Hematopoietic multipotent progenitor cell treated with erythropoietin and hydrocortisone succinate and interleukin-3 and kit ligand, for 8 days (in vitro differentiated cells): ENCODE measurements at places on chromosomes 6 and 20.
A peak's percentile ranks its signal among the peaks of the same experiment; 100 is the strongest.

- DNase-seq: no peak
Observed at GRCh38 chr20:33621717-33622400, 40.3 kb upstream of the C20orf144 start.

DNA sequence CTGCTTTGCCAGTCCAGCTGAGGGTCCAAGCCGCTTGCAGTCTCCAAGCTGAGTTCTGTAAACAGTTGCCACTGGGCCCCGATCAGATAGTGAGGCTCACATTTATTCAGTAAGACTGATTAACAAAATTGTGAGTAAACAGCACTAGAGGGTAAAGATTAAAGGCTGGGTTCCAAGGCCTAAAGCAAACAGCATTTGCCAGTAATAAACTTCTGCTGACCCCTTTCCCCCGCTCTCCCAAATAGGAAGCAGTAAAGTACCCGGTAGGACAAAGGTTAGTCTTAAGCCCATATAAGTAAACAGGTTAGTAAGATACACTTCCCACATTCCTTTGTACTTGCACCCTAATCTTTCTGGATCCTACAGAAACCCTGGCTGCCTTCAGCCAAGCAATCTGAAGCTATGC, 181.8 kb downstream of the MEI4 start:
- DNase-seq: no peak

- no peak for DNase-seq
Observed at GRCh38 chr20:8470156-8470555, 338.1 kb downstream of the PLCB1 start.

DNA sequence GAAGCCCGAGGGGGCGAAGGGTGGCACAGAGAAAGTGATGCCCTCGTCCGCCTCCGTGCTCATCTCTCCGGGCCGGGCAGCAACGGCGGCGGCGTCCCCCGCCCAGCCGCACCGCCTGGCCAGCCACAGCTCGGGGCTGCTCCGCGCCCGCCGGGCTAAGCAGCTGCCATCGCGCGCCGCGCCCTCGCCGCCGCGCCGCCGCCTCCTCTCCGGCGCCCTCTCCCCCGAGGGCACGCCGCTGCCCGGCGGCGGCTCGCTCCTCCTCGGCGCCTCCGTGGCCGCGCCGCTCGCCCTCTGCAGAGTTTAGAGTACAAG, 225 bp downstream of the MAP3K5 start:
- no peak for DNase-seq

DNA sequence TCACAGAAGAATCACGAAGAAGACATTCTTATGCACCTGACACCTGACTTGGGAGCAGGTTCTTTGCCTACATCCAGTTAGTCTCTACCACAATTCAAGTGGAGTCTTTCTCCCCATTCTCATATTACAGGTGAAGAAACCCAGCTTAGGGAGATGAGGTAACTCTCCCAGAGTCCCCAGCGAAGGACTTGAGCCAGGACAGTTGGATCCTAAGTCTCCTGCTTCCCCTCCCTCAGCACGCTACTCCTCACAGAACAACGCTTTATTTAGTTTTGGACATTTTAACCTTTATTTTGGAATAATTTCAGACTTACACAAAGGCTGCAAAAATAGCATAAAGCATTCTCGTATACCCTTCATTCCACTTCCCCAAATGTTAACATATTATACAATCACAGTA, 824 bp upstream of the CSTL1 start:
- no peak for DNase-seq

DNA sequence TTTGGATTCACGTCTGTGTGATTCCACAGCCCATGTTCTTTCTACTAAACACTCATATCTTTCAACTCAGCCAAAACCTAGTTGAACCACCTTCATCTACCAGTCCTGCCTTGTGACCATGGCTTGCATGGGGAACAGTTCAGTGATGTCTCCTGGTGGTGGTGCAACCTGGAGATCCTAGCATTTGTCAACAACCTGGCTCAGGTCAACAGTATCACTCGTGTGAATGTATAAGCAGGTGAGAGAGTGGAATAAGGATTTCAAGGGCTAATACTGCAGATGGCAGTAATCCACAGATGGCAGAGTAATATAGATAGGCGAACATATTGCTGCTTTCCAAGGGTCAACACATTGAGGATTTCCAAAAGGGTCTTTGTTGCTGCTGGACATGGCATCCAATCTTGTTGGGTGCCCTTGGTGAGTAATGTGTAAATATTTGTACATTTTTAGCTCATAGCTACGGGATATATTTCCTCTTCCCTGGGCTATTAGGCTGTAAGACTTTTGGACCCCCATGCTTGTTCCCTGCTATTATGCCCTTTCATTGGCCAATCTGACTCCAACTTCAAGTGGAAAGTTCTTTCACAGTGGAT, 13.4 kb downstream of the PBOV1 start:
- no peak for DNase-seq

GRCh38 chr6:148947621-148948444, 201.0 kb downstream of the UST start:
- peak; percentile 68 for DNase-seq

GRCh38 chr6:18154507-18155149, at the start of gene TPMT:
TSS of gene TPMT (minus strand) at chr6:18155077. CDS start at chr6:18149127, 5,950 bp downstream.
- peak; percentile 33 for DNase-seq

DNA sequence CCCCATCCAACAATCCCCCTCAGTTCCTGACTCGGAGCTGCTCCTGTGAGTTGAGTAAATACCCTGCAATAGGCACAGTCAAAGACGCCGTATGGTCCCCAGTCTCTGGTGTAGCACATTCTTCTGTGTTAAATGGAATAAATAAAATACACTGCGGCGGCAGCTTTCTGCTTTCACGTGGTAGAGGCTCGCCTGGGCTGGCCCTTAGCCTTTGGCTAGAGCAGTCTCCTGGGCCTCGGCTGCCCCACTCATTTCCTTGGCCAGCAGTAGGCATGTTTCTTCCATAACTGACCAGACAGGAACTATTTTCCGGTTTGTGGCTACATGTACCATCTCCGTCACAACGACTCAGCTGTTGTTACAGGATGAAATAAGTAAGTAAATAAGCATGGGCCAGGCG, 20.7 kb downstream of the SERPINB6 start:
- DNase-seq: no peak

DNA sequence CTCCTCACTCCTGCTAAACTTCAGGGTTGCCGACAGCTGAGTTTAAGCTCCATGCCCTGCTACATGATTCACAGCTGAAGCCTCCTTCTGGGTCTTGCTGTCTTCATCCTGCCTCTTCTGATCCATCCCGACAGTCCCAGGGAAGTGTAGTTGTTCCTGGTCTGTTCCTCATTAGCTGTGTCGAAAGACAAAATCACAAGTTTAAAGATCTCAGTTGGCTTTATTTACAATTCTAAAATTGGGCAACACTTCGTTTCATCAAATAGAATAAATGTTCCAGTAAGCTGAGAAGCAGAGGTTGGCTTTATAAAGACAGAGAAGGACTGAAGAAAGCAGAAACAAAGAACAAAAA, 4.1 kb upstream of the SLC2A10 start:
- no peak for DNase-seq

DNA sequence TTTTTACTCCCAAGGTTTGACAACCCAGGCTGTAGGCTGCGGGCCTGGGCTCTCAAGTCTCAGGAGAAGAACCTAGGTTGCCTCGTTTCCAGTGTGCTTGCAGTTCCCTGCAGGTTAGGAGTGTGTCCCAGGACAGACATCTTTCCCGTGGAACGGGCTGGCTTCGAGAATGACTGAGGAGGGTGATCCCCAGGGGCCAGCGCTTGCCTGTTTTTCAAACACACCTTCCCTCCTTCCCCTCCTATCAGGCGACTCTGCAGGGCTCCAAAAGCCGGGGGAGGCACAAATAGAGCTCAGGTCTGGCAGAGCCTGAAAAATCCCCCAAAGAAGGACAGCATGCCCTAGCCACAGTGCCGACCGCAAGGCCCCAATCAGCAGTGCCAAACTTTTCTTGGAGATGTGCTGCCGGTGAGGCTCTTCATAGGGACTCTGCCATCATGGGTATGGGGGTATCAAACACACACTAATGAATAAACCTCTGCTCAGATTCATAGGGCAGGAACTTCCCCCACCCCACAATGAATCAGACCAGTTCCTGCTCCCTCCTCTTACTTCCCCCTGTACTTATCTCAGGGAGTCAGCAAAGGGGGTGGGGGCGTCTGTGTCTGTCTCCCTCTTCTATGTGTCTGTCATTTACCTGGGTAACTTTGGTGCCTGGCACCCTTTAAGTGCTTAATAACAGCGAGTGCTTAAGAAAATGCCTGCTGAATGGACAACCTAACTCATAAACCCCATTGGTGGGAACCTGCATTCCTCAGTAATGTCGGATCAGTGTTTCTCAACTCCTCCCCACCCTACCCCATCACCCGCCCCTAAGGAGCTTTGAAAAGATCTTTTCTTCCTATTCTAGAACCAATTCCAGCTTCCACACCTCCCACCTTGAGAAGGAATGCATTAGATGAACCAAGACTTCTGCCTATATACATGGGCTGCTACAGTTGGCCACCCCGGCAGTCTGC, 1.6 kb downstream of the KCNG1 start:
- no peak for DNase-seq

- no peak for DNase-seq
Observed at GRCh38 chr6:51153109-51153508, 334.4 kb downstream of the TFAP2B start.

DNA sequence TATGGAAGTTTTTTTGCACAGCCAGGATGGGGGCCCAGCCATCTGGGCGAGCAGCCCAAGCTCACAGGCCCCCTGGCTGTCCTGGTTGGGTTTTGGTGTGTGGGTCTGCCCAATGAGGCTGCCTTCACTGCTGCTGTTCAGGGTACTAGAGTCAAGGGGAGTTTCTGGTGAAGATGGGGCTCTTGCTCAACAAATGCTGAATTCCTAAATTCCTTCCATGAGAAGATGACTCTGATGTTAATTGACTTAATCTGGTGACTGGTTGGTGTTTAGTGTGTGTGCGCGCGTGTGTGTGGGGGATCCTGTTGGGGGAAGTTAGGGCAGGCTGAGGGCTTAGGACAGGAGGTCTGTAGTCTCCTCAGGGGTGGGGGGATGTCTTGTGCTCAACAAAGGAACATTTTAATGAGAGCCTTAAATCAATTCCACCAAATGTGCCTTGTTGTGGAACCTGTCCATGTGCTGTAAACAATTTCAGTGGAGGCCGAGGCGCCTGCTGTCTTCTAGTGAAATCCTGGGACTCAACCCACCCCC, 1.9 kb downstream of the PTK7 start:
- DNase-seq: no peak

- DNase-seq: peak; percentile 66
Observed at GRCh38 chr6:63923139-63923739, 287.6 kb downstream of the PHF3 start.

DNA sequence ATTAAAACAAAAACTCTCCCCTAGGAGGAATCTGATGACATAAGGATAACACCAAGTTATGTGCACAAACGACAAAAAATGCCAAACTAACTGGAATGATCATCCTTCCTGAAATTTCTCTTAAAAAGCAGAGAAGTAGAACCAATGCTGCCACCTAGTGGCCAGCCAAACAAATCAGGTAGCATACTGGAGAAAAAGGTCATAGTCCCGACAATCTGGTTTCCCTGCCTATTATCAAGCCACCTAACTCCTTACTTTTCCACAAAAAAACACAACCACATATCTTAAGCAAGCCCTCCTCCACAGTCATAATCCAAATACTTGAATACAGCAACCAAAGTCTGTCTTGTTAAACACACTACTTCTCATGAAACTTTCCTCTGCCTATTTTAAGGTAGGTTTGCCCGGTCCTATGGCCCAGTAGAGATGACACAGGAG, 5.3 kb downstream of the OARD1 start:
- DNase-seq: peak; percentile 88

DNA sequence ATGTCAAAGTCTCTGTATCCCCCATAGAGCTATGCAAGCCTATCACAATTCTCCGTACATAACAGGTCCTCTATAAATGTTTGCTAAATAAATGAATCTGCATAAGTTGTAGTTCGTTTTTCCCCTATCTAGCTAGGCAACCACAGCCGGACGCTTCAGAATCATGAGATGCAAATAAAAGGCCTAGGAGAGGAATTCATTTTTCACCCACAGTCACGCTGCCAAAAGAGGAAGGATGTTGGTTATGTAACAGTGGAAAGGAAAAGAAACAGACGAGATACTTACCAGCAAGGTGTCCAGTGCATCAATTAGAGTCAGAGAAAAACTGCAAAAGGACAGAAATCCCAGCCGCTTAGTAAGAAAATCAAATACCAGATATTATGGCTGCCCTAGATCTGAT, 2.4 kb downstream of the EDEM2 start:
- DNase-seq: peak; percentile 24

GRCh38 chr20:4342609-4343008, 327.3 kb upstream of the RNF24 start:
- no peak for DNase-seq
